Right atrium auricular region (tissue), 2 donors: ENCODE measurements at places on chromosomes 11 and 22.

DNA sequence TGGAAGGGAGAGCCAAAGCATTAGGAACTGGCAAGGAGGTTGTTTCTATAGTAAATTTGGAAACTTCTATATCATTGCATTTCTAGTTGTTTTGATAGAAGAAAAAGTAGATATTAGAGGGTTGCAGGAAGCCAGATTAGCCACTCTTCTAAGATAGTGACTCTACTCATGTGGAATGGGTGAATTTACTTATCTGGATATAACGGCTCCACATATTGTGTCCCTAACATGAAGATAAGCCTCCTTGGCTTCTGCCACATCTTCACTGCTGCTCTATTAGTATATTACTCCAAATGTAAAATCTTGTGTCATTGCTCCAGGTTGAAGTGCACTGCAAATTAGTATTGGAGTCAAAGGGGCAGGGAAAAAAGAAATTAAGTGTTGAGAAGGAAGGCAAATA, 283.3 kb downstream of the CASP12 start:
- H3K4me3 ChIP-seq, result no peak overlapping the region
- H3K4me1 ChIP-seq, result no peaks in the 10 kb centered on the region
- no peak overlapping the region for H3K27ac ChIP-seq
- H3K27me3 ChIP-seq, result no peaks in the 10 kb centered on the region

- H3K27ac ChIP-seq, result no peak overlapping the region
- H3K36me3 ChIP-seq, result no peaks in the 10 kb centered on the region
- no peaks in the 10 kb centered on the region for H3K4me1 ChIP-seq
- H3K4me3 ChIP-seq, result no peak overlapping the region
Observed at GRCh38 chr11:38332046-38332445, 1734.0 kb upstream of the RAG2 start.

DNA sequence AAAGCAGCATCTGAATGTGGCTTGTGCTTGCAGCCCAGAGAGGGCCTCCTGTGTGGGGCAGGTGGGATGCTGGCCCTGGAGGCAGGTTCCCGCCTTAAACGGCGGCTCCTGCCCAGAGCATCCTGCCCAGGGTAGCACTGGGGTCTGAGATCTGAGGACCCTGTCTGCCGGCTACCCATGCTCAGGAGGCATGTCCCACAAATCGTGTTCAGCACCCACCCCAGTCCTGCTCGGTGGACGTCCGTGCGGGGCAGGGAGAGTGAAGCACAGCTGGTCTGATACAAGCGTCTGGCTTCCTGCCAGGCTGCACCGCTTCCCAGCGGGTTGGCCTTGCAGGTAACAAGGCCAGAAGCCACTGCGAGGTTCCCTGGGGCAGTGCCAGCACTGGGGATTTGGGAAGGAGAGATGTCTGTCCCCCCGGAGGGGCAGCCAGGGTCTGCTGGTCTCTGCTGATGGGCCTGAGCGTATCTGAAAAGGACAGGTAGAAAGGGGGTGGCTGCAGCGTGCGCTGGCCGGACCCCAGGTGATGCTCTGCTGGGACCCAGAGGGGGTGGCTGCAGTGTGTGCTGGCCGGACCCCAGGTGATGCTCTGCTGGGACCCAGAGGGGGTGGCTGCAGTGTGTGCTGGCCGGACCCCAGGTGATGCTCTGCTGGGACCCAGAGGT, 3.6 kb downstream of the TRABD start:
- peaks cover 12% of the 10 kb centered on the region for H3K36me3 ChIP-seq
- no peaks in the 10 kb centered on the region for H3K27me3 ChIP-seq
- peaks cover 57% of the 10 kb centered on the region for H3K4me1 ChIP-seq
- DNase-seq, result no peak
- peak overlapping the region; percentile 90 for H3K27ac ChIP-seq
- peak overlapping the region; percentile 51 for H3K4me3 ChIP-seq

- no peak overlapping the region for H3K27ac ChIP-seq
- H3K36me3 ChIP-seq, result no peaks in the 10 kb centered on the region
- H3K4me1 ChIP-seq, result no peaks in the 10 kb centered on the region
- no peak for DNase-seq
- H3K4me3 ChIP-seq, result no peak overlapping the region
Observed at GRCh38 chr11:59292611-59293010, 66.1 kb upstream of the OR5AN1 start.

- H3K27me3 ChIP-seq, result no peaks in the 10 kb centered on the region
- peaks cover 35% of the 10 kb centered on the region for H3K4me1 ChIP-seq
- no peaks in the 10 kb centered on the region for H3K36me3 ChIP-seq
- no peak overlapping the region for H3K27ac ChIP-seq
Observed at GRCh38 chr22:37515901-37516300, 3.3 kb downstream of the CARD10 start.

- H3K4me1 ChIP-seq, result peaks cover 24% of the 10 kb centered on the region
- H3K27me3 ChIP-seq, result no peaks in the 10 kb centered on the region
- peak overlapping the region; percentile 70 for H3K4me3 ChIP-seq
- peak overlapping the region; percentile 76 for H3K27ac ChIP-seq
- H3K36me3 ChIP-seq, result peaks cover 19% of the 10 kb centered on the region
Observed at GRCh38 chr11:118998388-118998717, 415 bp downstream of the CENATAC start.

DNA sequence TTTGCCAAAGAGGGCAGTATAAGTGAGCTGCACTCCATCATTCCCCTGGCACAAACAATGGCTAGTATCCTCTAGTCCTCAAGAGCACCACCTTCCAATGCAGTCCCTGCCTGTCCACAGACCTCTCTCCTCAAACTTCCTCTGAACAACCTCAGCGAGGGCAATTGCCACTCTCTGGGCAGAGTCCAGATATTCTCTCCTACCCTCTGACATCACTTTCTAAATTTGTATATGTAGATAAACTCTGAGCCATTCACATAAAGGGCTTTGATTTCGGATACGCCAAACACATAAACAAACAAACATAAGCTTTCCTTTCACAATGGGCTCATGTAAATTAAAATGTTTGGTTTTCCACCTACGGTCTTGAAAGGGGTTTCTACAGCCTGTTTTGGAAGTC, 3.0 kb upstream of the SLC43A3 start:
- H3K27me3 ChIP-seq, result no peaks in the 10 kb centered on the region
- H3K4me3 ChIP-seq, result no peak overlapping the region
- peaks cover 46% of the 10 kb centered on the region for H3K4me1 ChIP-seq
- no peak overlapping the region for H3K27ac ChIP-seq

- H3K4me3 ChIP-seq, result no peak overlapping the region
- no peak for DNase-seq
- H3K4me1 ChIP-seq, result peaks cover 89% of the 10 kb centered on the region
Observed at GRCh38 chr11:3156661-3157311, 8.3 kb downstream of the OSBPL5 start.
